LHCN-M2 (cell line): ENCODE measurements at places on chromosomes 1 and 21. TPM values are rescaled to one million over a fixed set of nuclear protein-coding genes. Genes with fewer than 3 reads are reported as not detected.

DNA sequence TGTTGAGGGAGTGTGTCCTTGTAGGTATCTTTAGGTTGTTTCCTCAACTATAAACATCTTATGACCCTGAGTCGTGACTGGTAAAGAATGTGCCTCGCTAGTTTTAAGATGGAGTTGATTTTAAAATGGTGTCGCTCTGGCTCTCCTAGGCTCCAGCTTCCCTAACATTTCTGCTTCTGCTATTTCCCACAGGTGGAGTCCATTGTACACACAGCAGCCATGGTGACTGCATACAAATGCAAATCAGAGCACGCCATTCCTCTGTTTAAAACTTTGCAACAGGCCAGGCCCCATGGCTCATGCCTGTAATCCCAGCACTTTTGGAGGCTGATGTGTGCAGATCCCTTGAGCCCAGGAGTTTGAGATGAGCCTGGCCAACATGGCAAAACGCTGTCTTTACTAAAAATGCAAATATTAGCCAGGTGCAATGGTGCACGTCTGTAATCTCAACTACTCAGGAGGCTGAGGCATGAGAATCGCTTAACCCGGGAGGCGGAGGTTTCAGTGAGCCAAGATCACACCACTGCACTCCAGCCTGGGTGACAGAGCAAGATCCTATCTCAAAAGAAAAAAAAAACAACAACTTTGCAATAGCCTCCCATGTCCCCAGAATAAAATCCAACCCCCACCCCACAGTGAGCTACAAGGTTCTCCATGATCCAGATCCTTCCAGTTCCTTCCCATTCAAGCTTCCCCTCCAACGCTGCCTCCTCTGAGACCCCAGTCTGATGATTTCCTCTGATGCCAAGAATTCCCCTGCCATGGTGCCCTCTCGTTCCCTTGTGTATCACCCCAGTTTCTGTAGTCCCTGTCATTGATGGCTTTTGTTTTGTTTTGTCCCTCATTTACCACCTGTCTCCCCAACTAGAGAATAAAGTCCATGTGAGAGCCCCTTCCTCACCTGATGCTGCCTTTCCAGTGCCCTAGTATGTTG, 36.9 kb upstream of the KLHDC7A start:
- DNase-seq = no peak

DNA sequence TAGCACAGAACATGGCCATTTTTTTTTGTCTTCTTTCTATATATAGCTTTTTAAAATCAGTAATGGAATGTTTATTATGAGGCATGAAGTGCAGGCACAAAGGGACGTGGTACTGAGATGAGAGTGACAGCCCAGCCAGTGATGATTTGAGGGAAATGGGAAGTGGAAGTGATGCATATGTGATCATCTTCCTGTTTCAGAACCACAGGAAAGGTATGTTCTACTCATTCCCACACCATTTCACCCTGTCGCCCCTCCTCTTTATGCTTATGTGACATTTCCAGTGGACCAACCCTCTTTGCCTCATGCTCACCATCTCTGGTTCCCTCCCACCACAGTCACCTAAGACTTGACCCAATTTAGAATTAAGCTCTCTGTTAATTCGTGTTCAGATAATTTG, 24.3 kb downstream of the PTGS2 start:
- DNase-seq = no peak

- DNase-seq = no peak
Observed at GRCh38 chr1:2177946-2178538, 16.5 kb downstream of the FAAP20 start.

- peak; percentile 75 for DNase-seq
Observed at GRCh38 chr1:92211166-92211565, 6.5 kb upstream of the C1orf146 start.

- peak; percentile 54 for DNase-seq
Observed at GRCh38 chr1:198462365-198463019, 78.0 kb downstream of the ATP6V1G3 start.

DNA sequence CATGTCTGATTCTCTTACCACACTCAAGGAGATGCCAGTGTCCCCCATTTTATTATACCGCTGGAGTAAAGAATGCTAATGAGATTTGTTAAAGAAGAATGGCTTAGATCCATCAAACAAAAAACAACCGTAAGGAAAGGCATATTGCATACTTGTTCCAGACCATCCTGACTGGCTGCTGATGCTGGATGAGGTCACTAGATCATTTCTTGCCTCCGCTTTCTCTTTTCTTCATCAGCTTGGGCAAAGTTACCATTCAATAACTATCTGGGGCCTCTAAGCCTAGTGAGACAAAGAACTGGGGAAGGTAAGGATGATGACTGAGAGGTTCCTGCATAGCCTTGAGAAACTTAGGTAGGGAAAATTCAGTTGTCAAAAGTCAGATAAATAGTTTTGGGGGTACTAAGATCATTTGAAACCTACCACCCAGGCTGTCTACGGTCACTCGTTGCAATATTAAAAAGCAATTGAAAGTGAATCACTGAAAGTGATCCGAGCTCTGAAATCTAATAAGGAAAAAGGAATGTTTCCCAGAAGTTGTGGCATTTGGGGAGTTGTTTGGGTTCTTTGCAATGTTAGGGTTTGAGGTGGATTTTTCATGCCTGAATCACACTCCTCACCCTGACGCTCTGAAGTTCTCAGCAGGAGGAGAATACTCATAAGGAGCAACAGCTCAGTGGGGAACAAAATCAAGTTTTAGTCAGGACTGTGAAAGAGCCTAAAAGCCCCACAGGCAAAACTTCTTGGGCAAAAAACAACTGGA, 176.8 kb downstream of the HHIPL2 start:
- peak; percentile 99 for DNase-seq

DNA sequence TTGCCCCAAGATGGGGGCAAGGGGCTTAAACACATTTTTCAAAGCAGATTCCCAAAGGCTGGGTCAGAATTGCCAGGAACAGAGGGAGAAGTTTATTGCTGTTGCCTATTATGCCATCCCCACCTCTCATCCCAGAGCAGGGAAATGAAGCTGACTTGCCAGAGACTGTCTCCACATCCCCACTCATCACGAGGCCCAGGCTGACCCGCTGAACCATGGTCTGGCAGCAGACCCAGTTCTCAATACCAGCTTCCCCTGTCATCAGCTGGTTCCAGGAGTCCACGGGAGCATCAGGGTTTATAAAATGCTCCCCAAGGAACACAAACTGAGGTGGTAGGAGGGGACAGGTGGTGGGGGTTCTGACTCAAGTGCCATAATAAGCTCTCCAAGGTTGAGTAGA, 605.9 kb downstream of the NPHP4 start:
- no peak for DNase-seq

DNA sequence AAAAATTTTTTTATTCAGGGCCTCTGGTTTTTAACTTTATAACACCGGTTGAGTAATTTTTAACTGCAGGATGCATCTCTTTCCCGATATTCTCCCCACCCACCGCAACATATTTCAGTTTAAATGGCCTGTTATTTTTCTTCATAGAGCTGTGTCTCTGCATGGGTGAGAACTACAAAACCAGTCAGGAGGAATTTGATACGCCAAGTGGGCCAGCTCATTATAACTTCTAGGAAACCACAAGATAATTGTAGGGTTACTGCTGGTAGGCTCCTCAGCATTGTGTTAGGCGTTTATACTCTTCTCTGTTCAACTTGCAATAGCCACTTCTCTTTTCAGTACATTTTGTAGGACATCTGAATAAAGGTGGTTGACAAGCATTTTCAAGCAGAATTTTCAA, 169.7 kb downstream of the PBX1 start:
- peak; percentile 68 for DNase-seq

DNA sequence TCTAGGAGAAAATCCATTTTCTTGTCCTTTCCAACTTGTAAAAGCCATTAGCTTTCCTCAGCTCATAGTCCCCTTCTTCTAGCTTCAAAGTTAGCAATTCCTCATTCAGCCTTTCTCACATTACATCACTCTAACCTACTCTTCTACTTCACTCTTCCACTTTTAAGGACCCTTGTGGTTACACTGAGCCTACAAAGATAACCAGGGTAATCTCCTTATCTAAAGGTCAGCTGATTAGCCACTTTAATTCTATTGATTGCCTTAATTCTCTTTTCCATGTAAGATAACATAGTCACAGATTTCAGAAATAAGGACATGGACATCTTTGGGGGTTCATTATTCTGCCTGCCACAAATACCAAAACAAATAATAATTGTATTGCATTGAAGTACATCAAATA, 8.5 kb upstream of the SPATA6 start:
- DNase-seq = no peak

PCBP3 gene
- total RNA-seq = 2.8 and 3.8 TPM in 2 replicates

EPHB2 gene
- total RNA-seq = 2.6 and 3.5 TPM in 2 replicates

RPS27 gene
- total RNA-seq = 1,078 and 1,241 TPM in 2 replicates

TOMM40L gene
- 9.8 and 12.6 TPM in 2 replicates for total RNA-seq

CCDC27 gene
- not detected in 2 replicates for total RNA-seq

ADAMTS1 gene
- total RNA-seq = 82.8 and 101 TPM in 2 replicates

CCDC185 gene
- not detected in 2 replicates for total RNA-seq

GJA4 gene
- total RNA-seq = not detected in 2 replicates

PCP4 gene
- total RNA-seq = not detected in 2 replicates

AZIN2 gene
- total RNA-seq = 4.9 and 5.0 TPM in 2 replicates

LCE2A gene
- total RNA-seq = not detected in 2 replicates
